SJSA1 (cell line): ENCODE measurements at places on chromosomes 1 and 21. TPM values are rescaled to one million over a fixed set of nuclear protein-coding genes. Genes with fewer than 3 reads are reported as not detected.

DNA sequence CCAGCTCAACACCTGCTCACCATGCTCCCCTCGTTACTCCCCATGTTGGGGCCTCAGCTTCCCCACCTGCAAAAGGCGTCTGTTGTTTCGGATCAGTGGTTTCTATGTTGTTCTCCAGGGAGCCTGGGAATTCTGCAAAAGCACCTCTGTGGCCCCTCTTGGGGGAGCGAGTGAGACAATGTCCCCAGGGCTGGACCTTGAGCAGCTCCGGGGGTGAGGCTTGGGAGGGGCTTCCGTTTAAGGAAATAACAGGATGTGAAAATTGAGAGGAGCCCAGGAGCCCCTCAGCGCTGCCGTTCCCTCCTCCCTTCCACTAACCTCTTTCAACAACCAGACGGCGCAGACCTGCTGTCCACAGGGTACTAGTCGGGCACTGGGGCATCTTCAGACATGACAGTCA, 98.5 kb upstream of the IFFO2 start:
- no peak for DNase-seq

The S100A16 gene
- 38.8 and 39.8 TPM in 2 replicates for total RNA-seq

The PRKAA2 gene
- 0.05 and 0.13 TPM in 2 replicates for total RNA-seq

DNA sequence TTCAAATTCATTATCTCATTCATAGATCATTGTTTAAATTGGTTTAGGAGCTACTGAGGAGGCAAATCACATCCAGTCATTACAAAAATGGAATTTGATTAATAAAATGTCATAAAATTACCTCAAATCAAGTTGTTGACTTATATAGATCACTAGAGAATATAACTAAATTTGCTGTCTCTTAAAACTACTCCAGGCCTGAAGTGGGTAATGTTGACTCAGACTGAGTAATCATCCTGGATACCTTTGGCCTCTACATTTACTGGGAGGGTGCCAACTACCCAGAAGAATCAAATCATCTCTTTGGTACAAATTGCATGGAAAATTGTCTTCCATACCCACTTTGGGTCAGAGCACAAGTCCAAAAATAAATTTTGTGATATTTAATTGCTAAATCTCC, 191.2 kb upstream of the GREM2 start:
- no peak for DNase-seq
